ENCODE measurements at places on chromosomes 2 and 18.

- DNase-seq, result no peak
Measured at GRCh38 chr18:46477425-46478011, 179.5 kb downstream of the LOXHD1 start.

DNA sequence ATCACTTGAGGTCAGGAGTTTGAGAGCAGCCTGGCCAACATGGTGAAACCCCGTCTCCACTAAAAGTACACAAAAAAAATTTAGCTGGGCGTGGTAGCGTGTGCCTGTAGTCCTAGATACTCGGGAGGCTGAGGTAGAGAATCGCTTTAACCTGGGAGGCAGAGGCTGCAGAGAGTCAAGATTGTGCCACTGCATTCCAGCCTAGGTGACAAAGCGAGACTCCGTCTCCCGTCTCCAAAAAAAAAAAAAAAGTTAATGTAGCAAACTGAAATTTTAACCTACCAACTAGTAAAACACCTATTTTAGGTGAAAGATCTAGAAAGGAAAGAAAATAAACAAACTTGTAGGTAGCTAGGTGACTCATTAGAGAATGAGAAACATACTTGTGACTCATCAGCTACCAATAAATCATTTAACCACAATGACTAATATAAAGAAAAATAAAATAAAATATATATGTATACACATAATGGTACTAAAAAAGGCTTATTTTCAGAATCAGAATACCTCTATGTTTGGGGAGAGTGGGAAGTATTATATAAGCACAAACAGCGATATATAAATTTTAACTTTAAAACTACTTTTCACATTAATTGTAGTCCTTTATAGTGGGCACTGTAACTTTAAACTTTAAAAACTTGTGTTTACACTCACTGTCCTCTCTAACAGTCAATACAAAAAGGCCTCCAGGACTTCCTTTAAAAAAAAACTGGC, 36.6 kb downstream of the DARS1 start:
- DNase-seq, result peak; percentile 46

- no peak for DNase-seq
Measured at GRCh38 chr2:115294999-115295398, 852.6 kb downstream of the DPP10 start.

- no peak for DNase-seq
Measured at GRCh38 chr2:236449167-236449761, 120.4 kb upstream of the ACKR3 start.

- no peak for DNase-seq
Measured at GRCh38 chr2:100852999-100853908, 33.3 kb downstream of the NPAS2 start.

DNA sequence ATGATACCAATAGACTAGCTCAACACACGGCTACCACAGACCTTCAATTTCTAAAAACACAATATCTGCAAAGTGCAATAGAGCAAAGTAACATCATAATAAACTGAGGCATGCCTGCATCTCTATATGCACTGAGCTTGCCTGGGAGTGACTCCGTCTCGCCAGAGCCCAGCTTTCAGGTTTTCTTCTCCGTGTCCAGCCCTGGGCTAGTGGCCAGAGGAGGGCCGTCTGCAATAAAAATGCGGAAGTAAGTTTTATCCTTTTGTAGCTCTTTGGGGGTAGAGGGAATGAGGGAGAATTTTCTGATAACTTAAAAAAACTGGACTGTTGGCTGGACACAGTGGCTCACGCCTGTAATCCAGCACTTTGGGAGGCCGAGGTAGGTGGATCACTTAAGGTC, 41.0 kb upstream of the GPR17 start:
- no peak for DNase-seq

GRCh38 chr2:932320-933115, 18.1 kb upstream of the SNTG2 start:
- DNase-seq, result no peak

DNA sequence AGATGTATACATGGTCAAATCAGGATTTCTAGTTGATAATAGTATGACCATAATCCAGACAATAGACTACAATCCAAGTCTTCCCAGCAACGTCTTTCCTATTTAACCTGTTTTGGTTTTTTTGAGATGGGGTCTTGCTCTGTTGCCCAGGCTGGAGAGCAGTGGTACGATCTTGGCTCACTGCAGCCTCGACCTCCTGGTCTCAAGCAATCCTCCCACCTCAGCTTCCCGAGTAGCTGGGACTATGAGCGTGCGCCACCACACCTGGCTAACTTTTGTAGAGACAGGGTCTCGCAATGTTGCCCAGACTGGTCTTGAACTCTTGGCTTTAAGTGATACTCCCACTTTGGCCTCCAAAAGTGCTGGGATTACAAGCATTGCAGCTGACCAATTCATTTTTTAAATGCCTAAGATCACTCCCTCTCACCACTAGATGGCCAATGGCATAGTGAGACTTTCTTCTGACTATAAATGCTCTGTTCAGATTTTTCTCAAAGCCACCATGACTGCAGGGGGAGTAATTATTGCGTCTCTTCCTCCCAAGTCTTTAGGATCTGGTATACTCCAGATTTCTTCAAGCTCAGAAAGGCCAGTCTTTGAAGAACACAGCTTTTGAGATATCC, 47.6 kb downstream of the HNRNPLL start:
- no peak for DNase-seq

DNA sequence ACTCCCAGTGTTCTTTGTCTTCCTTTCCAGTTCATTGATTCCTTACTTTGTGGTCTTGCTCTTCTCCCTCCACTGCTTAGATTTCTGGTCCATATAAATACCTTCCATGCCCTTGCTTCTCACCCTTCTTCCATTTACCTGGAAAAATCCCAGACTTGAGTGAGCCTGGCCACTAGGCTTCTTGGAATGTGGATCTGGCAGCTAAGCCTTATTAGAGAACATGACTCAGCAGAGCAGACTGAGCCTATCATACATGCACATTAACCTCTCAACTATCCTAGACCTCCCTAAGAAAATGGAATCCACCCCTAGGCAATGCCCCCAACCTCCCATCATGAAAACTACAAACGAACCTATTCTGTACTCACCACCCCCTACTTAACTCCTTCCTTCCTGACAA, 127.7 kb downstream of the RHBDD1 start:
- no peak for DNase-seq

- DNase-seq, result no peak
Measured at GRCh38 chr2:117378653-117379052, 435.8 kb upstream of the DDX18 start.

DNA sequence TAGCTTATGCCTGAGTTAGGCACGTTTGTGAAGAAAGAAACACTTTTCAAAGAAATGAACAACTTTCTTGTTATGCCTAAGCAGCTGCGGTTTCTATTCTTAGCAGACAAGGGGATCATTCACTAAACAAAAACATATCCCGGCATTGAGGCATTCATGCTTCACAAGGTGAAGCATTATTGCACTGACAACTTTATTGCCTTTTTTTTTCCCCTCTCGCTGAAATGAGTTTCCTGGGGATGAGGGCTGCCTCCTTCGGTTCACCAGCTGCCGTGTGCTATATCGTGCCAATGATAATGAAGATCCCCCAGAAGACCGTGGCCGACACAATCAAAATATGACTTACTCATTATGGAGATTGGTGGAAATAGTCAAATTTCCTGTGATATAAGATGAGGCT, 288.2 kb upstream of the ST6GAL2 start:
- no peak for DNase-seq

GRCh38 chr2:66390811-66391210, 44.1 kb upstream of the MEIS1 start:
- no peak for DNase-seq

DNA sequence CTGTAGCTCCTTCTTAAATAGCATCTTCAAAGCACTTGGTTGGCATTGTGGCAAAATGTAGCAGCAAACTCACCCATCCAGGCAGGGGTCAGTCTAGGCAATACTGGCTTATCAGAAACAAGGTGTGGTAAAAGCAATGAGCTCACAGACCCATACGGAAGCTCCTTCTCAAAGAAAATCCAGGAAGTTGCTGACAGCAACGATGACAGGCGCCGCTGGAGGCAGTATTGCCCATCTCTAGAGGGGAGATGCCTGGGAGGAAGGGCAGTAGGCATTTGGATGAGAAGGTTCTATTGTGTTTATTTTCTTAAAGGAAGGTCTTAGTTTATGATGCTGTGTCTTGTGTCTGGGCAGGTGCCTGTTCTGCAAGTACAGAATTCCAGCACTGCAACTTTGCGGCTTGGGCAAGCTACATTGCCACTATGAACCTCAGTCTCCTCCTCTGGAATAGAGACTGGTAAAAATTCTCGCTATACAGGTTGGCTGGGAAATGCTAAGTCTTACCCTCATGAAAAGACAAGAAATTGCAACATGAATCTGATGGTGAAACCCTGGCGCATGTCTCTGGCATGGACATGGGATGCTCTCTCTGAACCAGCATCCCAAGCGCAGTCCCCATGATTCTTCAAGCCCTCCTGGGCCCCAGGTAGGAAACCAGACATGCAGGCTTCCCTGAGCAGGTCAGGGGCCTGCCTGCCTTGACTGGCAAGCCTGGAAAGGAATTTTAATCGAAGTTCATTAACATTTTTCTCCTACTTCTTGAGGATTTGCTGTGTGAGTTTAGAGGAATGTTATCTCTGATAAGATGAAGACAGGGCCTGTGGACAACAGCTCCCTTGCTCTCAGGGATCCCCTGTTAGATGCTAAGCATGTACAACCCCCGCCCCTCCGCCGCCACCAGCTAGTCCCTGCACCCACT, 156.0 kb downstream of the TFCP2L1 start:
- DNase-seq, result no peak

DNA sequence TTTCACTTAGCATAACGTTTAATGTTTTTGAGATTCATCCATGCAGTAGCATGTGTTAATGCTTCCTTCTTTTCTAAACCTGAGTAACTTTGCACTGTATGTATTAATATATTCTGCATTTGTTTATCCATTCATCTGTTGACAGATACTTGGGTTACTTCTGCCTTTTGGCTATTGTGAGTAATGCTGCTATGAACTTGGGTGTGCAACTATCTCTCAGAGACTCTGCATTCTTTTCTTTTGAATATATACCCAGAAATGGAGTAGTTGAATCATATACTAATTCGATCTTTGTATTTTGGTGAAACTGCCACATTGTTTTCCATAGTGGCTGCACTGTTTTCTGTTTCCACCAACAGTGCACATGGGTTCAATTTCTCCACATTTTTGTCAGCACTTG, 128.3 kb downstream of the SH3BP4 start:
- no peak for DNase-seq

- DNase-seq, result no peak
Measured at GRCh38 chr2:235077046-235077445, 125.2 kb downstream of the SH3BP4 start.

DNA sequence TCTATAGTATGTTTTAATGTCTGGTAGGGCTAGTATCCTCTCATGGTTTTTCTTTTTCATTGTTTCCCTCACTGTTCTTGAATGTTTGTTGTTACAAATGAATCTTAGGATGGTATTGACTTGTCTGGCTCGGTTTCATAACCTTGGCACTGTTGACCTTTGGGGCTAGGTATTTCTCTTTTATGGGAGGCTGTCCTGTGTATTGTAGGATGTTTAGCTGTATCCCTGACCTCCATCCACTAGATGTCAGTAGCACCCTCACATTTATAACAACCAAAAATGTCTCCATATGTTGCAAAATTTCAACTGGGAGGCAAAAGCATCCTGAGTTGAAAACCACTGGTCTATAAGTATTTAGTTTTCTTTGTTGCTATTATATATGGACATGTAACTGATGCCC, 7.0 kb upstream of the AOX1 start:
- DNase-seq, result no peak

DNA sequence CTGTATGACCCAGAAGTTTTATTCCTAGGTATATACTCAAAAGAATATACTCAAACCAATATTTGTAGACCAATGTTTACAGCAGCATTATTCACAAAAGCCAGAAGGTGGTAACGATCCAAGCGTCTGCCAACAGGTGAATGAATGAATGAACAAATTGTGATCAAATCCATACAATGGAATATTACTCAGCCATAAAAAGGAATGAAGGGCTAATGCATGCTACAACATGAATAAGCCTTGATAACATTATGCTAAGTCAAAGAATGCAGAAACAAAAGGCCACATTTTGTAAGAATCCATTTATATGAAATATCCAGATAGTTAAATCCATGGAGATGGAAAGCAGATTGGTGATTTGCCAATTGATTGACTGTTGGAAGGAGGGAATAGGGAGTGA, 5.5 kb upstream of the CD226 start:
- DNase-seq, result no peak

DNA sequence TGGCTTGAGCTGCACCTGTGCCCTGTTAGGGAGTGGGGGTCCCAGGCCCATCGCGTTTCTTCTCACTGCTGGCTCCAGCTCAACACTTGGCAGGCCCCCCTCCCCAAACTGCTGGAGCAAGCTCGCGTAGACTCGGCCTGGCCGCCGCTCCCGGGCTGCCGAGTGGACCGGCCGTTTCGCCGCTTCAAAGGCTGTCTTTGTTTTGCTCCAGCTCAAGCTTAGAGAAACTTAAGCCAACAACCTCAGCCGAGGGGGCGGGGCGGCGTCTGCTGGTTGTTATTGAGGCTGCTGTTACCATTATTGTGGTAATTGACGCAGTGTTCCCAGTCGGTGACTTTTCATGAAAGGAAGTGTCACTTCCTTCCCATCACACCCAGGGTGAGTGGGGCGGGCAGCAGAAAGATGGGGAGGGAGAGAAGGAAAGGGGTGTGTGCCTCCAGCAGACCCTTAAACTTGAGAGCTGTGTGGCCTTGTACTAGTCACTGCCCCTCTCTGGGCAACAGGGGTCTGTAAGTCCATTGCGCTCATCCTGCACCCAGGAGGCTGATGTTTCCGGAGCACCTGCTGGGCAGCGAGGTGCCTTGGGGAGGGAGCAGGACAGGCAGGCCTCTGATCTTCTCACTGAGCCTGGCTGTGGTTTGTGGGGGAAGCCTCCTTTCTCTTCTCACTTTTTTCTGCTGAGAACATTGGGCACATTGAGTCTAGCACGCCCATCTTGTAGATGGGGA, 2.1 kb downstream of the ARID5A start:
- DNase-seq, result no peak

DNA sequence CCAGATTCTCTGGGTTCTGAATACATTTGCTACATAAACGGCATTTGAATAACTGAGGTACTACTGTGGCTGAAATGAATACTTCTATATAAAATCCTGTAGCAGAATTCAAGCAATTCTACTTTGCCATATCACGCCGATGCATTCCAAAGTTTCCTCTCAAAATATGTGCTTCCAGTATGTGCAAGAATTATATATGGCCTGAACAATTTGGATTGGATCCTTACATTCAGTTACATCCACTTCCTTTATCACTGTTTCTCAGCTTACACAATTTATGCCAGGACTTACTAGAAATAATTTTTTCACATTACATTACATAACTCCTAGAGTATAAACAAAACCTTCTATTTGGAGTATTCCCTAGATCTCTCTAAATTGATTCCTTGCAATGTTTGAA, 46.3 kb upstream of the STAT4 start:
- DNase-seq, result no peak

GRCh38 chr2:47508080-47508479, 105.1 kb downstream of the MSH2 start:
- DNase-seq, result no peak

GRCh38 chr18:10015941-10016819, 102.4 kb downstream of the VAPA start:
- peak; percentile 90 for DNase-seq

GRCh38 chr2:86510436-86510933, 52.8 kb downstream of the CHMP3 start:
- DNase-seq, result no peak

All from BJ (cell line).